Fibroblast of gingiva (primary cell): ENCODE measurements at places on chromosomes 11 and 22.

DNA sequence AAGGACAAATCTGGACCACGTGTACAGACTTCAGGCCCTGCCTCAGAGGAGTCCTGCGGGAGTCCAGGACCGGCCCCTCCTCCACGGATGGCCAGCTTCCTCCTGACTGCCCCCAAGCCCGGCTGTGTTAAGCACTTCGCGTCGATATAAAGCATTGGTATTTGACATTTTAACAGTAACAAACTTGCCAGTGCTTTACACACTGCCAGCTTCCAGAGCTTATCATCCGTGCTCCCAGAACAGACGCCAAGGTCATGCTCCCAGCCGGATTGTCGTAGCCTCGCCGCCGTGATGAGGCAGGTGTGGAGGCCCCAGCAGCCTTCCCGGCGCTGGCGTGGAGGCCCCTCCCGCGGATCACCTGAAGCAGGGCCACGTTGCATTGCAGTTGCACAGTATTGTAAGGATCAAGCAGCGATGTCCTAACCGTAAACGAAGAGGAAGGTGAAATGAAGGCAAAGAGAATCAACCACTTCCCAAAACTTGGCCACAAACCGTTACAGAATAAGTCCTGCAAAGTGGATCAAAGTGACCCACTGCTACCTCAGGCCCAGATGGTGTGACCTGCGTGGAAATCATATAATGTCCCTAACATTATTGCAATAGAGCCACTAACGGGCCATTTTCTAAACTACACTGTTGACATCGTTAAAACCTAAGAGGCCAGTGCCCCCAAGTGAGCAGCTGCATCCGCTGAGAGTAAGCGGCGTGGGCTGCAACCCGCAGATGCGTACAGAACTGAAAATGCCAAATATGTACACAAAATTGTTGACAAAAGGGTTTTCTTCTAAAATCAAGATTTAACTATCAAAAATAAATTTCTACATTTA is 51.6 kb downstream of the CERK start:
- DNase-seq = no peak

DNA sequence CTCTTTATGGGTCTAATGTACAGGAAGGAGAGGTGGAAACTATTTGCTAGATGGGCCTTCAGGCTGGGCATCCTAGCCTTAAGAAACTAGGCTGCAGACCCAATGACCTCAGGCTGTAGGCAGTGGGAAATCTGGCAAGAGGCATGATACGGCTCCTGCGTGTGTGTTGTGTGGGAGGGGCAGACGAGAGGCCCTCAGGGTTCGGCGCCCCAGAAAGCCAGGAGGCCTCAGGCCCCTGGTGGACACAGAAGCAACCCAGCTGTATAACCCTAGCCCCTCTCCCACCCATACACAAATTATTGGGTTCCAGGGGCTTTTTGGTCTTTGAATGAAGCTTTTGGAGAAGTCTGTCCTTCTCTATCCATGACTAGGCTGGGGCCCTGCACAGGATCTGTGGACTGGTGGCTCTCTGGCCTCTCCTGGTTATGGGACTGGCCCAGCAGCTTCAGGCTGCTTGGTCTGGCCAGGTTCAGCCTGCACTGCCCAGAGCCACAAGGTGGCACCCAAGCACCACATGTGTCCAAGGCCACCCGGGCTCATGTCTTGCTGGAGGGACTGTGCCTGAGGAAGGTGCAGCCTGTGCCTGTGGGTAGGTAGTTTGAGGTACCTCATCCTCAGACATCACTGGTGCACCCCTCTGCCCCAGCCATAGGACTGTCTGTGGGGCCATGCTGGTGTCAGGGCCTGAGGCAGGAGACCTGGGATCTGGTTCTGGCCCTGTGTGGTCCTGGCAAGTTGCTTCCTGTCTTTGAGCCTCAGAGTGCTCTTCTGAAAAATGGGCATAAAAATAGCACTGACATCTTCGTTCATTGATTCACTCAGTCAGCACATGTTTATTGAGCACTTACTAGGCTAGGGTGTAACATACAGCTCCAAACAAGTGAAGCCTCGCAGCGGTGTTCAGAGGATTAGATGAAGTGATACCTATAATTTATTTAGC is 87.5 kb downstream of the RRM1 start:
- DNase-seq = peak; percentile 46

GRCh38 chr11:2582351-2582945 is 117.3 kb downstream of the KCNQ1OT1 start:
- DNase-seq = no peak

GRCh38 chr11:1406571-1407485 is 17.1 kb downstream of the BRSK2 start:
- DNase-seq = no peak

GRCh38 chr11:69916806-69917387 is 97.7 kb upstream of the FGF3 start:
- DNase-seq = no peak

DNA sequence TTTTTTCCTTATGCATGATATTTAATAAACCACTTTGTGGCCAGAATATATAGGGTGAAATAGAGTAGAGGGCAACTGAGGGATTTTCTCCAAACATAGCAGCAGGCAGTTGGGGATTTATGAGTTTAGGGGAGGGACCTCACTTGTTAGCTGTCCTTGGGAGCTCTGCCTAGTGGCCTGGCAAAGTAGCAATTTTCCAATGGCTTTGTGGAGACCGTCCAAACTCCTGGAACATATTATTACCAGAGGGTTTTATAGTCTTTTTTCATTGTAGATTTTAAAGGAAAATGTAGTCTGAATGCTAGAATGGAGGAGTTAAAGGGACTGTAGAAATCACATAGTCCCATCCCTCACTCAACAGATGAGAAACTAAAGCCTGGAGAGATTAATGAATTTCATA is 32.3 kb downstream of the AMOTL1 start:
- peak; percentile 81 for DNase-seq

DNA sequence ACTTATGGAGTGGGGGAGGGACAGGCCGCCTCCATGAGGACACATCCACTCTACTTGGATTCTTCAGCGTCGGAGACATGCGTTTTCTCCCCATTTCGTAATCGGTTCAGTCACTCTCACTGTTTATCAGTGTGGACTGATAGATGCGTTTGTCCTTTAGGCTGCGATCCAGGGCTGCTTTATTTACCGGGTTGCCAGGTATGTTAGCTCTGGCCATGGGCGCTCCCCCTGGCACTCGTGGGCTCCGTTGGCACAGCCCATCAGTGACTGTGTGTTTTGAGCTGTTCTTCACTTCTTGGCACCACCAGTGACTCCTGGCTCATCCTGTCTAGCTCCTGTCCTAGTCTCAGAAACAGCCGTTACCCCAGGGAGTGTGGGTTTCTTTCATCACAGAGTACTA is 1203.3 kb downstream of the BRD1 start:
- no peak for DNase-seq

- peak; percentile 50 for DNase-seq
These were observed 648 bp downstream of the PAFAH1B2 start for GRCh38 chr11:117144477-117145392.

DNA sequence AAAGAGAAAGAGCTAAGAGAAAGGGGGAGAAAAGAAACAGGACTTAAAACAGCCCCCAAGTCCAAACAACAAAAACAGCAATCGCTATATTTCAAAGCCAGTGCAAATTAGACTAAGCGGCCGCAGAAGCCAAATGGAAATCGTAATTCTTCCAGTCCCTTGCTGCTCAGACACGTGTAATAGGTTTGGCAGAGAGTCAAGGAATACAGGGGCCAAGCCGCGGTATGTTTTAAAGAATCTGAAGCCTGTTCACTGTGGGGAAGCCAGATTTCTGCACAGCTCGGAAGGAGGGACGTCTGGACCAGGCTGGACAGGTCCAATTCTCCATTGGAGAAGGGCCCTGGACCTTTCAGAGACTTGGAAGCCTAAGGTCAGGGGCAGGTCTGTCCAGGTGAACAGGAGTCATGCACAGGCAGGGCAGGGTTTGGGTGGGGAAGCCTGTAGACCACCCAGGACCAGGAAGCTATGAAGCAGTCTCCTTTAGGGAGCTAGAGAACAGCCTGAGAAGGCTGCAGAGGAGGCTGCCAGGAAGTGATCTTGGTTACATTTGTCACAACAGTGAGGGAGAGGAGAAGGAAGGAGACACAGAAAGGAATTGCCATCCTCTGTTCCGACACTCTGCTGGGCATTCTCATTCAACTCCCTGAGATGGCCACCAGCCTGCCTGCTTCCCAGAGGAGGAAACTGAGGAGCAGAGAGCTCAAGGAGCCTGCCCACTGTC is 265.5 kb upstream of the ISX start:
- DNase-seq = no peak

DNA sequence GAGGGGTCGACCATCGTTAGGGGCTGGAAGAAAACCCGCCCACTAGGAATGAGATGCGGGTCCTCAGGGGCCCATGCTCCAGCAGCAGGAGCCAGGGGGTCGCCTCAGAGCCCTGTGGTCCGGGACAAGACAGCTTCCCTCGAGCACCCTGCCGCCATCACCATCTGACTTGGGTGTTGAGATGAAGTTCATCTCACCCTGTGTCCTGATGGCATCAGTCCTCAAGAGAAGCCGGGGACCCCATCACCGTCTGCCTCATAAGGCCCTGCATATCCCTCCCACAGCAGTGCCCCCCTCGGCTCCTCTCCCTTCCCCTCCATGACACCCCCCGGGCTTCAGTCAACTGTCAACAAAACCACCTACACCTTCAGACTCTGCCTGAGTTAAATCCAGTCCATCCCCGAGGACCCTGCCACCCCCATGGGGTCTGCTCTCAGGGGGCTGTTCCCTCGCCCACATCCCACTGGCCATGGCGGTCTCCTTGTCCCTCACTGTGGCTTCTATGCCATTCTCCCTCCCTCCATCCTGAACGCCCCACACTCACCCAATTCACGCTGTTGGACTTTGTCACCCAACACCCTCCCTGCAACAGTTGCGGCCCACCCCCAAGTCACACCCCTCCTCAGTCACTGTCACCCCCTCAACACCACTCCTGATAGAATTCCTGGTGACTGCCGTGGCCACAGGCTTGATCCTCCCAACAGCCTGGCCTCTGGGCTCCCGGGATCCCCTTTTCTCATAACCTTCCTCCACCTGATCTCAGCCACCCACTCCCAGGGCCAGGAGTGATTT is 87.7 kb upstream of the RTL6 start:
- no peak for DNase-seq

DNA sequence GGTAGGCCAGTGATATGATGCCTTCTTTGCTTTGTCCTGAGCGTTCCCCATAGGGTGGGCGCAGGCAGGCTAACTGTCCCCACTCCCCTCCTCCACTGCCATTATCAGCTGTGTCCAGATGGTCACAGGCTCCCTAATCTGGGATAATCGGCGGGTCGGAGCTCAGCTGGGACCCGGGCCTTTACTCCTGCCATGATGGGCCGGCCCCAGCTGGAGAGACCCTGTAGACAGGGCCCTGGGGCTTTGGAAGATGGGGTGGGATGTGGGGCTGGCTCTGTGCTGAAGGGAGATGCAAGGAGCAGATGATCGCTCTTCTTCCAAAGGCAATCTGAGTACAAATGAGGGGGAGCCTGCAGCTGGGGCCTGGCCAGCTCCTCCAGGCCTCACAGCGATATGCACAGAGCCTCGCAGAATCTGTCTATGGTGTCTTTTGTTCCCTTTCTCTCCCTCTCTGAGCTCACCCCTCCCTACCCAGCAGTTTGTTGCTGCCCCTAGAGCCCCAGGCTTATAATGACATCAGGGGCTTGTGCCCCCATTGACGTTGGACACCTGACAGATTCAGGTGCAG is 11.9 kb downstream of the KLHL35 start:
- no peak for DNase-seq

DNA sequence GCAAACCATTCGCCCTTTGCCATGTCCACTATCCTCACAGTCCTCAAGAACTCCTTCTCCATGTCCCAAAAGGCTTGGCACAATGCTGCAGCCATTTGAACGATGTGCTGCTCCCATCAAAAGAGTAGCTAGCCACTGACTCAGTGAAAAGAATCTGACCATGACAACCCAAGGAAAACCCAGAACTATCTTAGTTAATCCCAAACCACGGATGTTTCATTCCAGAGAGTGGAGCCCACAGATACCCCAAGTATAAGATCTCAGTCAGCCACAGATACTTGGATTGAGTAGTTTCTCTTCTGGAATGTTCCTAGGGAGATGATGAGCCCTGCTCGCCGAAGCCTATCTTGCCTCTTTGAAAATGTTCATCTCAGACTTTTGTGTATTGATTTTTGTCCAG is 176.9 kb downstream of the NAV2 start:
- no peak for DNase-seq

GRCh38 chr11:64006398-64006797 is 20.2 kb downstream of the OTUB1 start:
- DNase-seq = no peak

DNA sequence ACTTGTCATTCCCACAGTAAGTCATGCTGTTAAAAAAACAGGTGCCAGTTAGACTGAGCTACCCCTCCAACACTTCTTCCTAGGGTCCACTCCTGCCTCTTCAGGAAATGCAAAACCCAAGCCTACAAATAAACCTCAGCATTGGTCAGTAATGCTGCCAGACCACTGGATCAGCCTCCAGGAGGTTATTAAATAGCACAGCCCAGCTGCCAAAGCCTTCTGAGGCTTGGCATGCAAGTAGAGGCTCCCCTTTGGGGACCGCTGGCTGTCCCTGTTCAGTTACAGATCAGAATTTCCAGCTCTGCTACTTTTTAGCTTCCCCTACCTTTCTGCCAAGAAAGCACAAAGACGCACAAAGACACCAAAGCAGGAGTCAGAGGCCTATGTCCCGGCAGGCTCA is 33.3 kb downstream of the ABTB2 start:
- no peak for DNase-seq

GRCh38 chr11:130873761-130874160 is 42.5 kb downstream of the SNX19 start:
- peak; percentile 12 for DNase-seq

GRCh38 chr11:22711880-22712279 is 45.5 kb downstream of the GAS2 start:
- DNase-seq = no peak

GRCh38 chr22:26134654-26135330 is 34.5 kb upstream of the SEZ6L start:
- DNase-seq = no peak

DNA sequence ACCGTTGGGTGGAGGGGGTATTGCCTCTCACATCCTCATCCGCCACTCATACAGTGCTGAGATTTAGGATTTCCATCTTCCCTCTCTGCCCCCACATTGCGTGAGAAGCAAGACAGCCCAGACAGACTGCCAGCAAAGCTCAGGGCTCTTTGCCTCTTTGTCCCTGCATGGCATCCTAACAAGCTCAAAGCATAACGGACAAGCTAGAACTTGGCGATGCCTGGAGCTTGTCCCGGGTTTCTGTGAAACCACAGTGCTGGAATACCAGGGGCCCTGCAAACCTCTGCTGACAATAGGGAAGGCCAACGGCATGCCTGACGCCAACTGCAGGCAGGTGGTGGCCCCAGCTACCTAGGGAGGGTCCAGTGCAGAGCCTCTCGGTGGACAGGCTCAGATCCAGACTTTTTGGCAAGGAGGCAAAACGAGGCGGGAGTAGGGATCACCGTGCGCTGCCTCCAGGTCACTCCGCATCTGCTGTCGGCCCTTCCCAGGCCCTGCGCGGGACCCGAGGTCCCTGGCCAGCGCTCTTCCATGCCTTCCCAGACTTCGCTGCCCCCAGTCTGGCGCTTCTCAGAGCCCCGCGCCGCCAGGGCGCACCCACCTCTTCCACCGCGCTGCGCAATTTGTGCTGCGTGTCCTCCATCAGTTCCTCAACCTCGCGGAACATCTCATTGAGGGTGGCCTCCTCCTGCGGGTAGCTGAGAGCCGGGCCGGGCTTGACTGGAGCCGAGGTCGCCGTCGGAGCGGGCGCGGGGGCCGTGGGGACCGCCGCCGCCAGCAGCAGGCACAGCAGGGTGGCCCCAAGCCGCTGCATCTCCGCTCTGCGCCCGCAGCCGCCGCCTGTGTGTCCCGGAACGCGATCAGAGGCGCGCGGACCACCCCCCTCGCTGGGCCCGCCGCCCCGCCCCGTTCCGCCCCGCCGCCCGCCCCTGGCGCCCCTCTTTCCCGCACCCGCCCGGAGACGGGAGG is at the start of gene DKK3:
TSS of gene DKK3 (minus strand) at position 858 of the 969 bp plus-strand sequence. CDS start at position 814, 44 bp downstream.
- DNase-seq = peak; percentile 42
